Activated gamma-delta T cell (primary cell): ENCODE measurements at places on chromosomes 2 and 18.

DNA sequence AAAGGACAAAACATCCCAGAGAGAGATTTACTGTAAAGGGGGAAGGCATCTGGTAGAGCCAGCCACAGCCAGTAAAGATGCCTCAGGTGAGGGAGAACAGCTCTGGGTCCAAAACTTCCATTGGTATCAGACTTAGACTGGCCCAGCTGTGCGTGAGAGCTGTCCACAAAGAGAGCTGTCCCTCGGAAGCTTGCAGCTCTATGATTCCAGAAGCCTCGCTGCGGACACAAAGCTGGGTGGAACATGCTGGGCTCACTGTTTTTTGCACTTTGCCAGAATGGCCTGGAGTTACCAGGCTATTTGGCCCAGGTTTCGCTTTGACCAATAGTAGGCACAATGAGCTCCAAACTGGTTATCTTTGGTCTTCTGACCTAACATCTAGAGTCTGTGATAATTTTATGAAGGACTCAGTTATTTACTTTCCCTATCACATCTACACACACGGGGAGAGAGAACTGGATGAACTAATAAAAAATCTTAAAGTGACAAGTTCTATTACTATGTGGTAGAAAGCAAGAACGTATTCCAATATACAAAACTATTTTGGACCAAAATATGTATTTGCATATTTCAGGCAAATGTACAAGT lies 101.9 kb downstream of the DNER start:
- no peak for DNase-seq

GRCh38 chr2:160742667-160743066 lies 249.1 kb upstream of the RBMS1 start:
- no peak for DNase-seq

GRCh38 chr2:37802899-37803379 lies 122.1 kb upstream of the RMDN2 start:
- no peak for DNase-seq

GRCh38 chr2:188937228-188938220 lies 36.6 kb upstream of the COL3A1 start:
- no peak for DNase-seq

DNA sequence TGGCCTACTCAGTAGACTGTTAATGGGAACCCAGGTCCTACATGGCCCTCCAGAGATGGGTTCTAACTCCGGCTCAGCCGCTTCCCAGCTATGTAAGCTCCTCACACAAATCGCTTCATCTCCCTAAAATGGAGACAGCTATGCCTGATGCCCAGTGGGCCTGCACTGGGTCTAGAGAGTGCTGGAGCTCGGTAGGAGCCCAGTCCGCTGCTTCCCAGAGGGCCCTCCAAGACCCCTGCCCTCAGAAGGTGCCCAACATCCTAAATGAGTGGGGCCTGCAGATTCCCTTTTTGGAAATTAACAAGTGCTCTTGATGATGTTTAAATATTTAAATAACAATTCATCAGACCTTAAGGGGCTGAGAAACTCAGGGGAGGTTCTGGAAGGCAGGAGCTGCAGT lies 47.1 kb downstream of the HS1BP3 start:
- no peak for DNase-seq
